Caki2 (cell line): ENCODE measurements at places on chromosomes 12 and 14.
A peak's percentile ranks its signal among the peaks of the same experiment; 100 is the strongest.

DNA sequence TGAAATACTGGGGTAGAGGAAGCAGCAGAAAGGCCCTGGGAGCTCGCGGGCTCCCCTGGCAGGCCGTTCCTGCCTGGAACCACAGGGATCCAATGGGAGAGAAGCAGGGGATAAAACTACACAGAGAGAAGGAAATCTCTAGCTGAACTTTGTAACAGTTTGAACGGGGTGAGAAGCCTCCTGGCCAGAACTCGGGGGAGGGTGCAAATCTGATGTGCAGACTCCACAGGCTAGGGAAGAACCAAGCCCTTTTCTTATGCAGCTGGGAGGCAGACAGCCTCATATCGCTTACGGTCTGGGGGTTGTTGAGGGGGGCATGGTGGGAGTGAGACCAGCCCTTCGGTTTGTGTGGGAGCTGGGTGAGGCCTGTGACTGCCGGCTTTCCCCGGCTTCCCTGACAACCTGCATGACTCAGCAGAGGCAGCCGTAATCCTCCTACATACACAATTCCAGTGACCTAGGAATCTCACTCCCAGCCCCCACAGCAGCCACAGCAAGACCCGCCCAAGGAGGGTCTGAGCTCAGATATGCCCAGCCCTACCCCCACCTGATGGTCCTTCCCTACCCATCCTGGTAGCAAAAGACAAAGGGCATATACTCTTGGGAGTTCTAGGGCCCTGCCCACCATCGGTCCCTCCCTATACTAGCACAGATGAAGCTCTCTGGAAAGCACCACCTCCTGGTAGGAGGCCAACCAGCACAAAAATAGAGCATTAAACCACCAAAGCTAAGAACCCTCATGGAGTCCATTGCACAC, 143.0 kb downstream of the TMTC1 start:
- peak; percentile 83 for DNase-seq

DNA sequence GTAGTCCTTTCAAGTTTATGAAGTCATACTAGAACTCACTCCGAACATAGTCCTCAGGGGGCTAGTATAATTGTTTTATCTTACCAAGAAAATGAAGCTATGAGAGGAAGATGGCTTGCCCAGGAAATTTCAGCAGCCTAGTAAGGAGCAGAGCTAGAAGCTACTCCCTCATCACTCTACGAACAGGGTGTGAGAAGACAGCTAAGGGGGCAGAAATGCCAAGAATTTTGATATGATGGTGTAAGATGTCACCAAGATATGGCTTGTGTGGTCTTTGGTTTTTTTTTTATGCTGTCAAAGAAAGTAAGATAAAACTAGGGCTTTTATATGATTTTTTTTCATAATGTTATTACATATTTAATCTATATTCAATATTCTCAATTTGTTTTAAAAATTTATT, 47.6 kb downstream of the PRICKLE1 start:
- DNase-seq = no peak

- DNase-seq = no peak
These were observed 2.1 kb downstream of the DIP2B start for GRCh38 chr12:50506753-50507473.

GRCh38 chr14:89638891-89639290, 221.9 kb upstream of the FOXN3 start:
- no peak for DNase-seq

- DNase-seq = no peak
These were observed 6.5 kb upstream of the KRT3 start for GRCh38 chr12:52802442-52802841.

- DNase-seq = no peak
These were observed 116.0 kb upstream of the RTL1 start for GRCh38 chr14:101019541-101019940.

DNA sequence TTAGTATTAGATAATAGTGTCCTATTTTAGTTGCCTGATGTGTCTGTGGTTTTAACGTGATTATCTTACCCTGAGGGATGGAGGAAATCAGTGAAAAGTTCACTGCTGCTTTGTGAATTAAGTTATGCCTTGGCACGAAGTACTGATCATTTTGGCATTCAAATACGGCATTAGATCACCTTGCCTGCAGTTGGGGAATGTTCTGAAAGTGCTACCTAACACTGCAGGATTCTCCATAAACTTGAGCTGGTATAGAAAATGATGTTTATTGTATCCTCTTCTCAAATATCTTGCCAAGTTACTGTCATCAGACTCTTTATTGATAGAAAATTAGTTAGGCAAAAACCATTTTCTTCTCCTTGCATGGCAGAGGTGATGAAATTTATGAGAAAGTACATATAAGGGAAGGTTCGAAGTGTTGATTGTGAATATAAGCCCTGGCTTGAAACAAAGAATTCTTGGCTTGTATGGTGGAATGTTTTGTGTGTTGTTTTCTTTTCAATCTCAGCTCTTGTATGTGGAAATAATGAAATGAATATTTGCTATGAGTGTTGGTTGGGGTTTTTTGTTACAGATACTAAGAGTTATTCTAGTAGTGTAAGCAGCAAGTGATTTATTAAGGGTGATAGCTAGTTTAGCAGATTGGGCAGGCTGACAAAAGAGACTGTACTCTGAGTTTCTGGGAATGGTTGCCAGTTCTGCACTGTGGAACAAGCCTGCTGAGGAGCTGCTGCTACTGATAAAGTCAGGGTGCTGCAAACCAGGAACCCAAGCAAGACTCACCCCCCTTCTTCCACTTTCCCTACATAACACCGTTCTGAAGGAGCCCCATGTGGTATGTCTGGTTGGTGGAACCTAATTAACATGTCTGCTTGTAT, 448.3 kb downstream of the PCNX1 start:
- DNase-seq = no peak
